Amygdala (tissue), 56 donors: ENCODE measurements at places on chromosomes 3 and 15.

DNA sequence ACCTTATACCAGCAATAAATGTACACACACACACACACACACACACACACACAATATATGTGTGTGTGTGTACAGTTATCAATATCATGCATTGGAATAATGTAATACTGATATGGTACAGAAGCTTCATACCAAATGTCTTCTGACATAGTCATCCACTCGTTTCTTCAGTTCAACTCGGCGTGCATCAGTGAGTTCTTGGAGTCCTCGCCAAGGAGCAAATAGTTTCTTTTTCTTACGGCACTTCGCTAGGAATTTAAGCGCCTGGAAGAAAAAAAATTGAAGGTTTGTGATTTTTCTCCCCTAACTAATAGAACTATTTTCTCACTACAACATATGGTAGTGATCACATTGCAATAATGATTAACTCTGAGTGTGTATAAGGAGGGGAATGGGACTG, 32.1 kb upstream of the GOLGB1 start:
- no peak for DNase-seq

DNA sequence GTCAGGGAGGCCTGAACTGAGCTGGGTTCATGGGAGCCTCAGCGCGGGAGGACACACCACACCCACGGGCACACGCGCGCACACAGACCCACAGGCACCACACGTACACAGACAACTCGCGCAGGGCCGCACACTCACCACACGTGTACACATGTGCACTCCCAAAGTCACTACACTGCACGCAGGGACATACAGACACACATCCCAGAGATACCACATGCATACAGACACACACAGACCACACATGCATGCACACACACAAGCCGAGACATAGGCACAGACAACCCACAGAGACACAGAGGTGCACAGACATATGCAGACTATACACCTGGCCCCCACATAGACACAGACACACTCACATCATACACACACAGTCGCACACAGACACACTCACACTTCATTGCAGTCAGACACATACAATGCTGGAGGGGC, 1.1 kb upstream of the MGLL start:
- DNase-seq: no peak

GRCh38 chr15:68609629-68610028, 30.8 kb downstream of the CORO2B start:
- DNase-seq: no peak

- no peak for DNase-seq
These were observed 383.9 kb upstream of the DPH6 start for GRCh38 chr15:35929740-35930444.

GRCh38 chr3:55183201-55183600, 255.3 kb upstream of the LRTM1 start:
- DNase-seq: no peak

GRCh38 chr3:148042663-148043445, 633.7 kb downstream of the ZIC1 start:
- DNase-seq: no peak

GRCh38 chr3:49998326-49998725, 58.4 kb downstream of the RBM6 start:
- no peak for DNase-seq

- DNase-seq: no peak
These were observed 374.6 kb upstream of the CFAP20DC start for GRCh38 chr3:59424268-59425010.

DNA sequence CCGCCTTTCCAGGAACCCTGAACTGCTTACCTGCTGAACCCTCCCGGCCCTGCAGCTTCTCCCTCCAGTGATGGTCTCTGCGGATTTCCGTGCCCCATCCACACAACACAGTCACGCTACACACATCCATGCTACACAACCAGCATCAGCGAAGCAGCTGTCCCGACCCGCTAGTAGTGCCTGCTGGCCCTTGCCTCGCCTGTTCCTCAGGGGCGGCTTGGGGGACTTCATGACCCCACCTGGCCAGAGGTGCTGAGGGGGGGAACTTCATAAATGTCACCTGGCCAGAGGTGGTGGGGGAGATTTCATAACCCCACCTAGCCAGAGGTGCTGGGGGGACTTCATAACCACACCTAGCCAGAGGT, 530 bp upstream of the TUBGCP5 start:
- DNase-seq: no peak

DNA sequence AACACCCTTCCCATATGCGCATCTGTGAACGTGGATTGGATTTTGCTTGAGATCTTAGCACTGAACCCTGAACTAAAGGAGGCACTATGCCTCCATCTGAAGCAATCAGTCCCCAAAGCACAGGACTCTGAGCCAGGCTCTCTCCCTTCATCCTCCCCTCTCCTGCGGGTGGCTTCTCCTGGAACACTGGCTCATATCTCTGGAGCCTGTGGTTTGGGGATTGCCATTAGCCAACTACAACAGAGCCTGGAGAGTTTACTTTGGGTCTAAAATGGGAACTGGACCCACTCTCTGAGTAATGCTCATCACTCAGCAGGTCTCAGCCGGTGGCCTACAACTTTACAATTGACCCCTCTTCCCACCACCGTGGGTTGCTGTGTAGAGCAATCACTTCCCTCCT, 190.8 kb upstream of the HES1 start:
- no peak for DNase-seq

- DNase-seq: no peak
These were observed 7.5 kb downstream of the ABTB1 start for GRCh38 chr3:127680146-127680661.

GRCh38 chr15:89356634-89357298, 22.1 kb upstream of the POLG start:
- DNase-seq: no peak

- no peak for DNase-seq
These were observed 81.4 kb downstream of the TM4SF4 start for GRCh38 chr3:149555927-149556326.

GRCh38 chr3:13657660-13658435, 108.9 kb downstream of the FBLN2 start:
- DNase-seq: peak; percentile 17

- DNase-seq: no peak
These were observed 41.9 kb downstream of the FAM43A start for GRCh38 chr3:194727435-194728128.

DNA sequence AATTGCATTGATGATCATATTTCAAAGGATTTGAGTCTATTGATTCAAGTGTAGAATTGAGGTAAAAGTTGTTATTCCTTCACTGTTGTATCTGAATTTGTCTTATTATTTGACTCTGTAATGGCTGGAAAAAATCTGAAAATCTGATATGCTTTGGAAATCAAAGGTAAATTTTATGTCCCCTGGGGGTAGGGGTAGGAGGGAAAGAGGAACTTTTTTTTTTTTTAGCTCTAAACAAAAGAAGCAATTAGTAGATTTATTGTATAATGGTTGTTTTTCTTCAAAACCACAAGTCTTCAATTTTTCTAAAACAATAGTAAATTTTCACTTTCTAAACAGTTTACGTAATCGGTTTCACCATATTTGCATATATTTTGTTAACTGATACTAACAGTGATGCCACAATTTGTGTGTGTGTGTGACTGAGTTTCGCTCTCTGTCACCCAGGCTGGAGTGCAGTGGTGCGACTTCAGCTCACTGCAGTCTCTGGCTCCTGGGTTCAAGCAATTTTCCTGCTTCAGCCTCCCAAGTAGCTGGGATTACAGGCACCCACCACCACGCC, 91.7 kb upstream of the GOLGA6L4 start:
- no peak for DNase-seq

DNA sequence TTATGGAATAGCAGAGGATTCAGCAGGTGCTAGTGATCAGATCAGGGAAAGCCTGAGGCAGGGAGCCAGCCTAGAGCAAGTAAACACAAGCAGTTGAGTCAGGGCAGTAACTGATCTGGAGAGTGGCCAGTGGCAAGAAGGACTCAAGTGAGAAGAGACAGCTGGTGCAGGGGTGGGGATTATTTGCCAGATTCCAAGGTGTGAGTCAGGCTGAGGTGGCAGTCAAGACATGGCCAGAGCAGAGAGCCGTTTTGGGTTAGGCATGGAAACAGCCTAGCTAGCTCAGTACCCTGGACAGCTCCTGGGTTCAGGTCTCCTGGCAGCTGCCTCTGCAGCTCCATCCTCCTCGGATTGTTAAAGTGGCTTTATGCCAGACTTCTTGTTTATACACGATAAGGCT, 281.9 kb upstream of the ONECUT1 start:
- DNase-seq: peak; percentile 9

- no peak for DNase-seq
These were observed 74.3 kb downstream of the TJP1 start for GRCh38 chr15:29747837-29748417.

DNA sequence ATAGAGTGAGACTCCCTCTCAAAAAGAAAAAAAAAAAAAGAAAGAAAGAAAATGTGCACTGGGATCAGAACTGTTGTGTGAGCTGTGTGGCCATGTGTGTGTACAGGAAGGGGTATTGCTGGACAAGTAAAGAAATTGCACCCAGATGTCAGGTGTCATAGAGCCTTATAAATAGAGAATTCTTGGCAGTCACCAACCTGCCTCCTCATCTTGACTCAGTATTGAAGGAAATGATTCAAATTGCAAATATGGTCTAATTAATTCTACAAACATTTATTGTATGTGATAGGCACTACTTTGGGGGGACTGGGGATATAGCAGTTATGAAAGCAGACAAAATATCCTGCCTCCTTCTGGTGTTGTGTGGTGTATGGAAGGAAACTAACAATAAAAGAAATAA, 243.8 kb upstream of the TTC14 start:
- no peak for DNase-seq

DNA sequence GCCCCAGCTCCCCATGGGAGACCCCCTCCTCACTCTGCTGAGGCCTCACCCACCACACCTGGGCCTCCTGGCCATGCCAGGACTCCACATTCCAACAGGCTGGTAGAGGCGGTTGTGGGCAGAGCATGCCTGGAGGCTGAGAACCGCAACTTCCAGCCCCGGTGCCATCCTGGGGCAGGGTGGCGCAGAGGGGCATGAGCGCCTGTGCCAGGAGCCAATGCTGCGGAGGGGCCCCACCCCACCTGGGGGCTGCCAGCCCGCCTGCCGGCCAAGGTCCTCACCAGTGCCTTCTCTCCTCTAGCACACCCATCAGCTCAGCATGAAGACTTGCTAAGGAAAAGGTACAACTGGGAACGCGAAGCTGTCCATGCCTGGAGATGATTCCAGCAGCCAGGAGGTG, 34.3 kb upstream of the SLC6A6 start:
- DNase-seq: no peak

DNA sequence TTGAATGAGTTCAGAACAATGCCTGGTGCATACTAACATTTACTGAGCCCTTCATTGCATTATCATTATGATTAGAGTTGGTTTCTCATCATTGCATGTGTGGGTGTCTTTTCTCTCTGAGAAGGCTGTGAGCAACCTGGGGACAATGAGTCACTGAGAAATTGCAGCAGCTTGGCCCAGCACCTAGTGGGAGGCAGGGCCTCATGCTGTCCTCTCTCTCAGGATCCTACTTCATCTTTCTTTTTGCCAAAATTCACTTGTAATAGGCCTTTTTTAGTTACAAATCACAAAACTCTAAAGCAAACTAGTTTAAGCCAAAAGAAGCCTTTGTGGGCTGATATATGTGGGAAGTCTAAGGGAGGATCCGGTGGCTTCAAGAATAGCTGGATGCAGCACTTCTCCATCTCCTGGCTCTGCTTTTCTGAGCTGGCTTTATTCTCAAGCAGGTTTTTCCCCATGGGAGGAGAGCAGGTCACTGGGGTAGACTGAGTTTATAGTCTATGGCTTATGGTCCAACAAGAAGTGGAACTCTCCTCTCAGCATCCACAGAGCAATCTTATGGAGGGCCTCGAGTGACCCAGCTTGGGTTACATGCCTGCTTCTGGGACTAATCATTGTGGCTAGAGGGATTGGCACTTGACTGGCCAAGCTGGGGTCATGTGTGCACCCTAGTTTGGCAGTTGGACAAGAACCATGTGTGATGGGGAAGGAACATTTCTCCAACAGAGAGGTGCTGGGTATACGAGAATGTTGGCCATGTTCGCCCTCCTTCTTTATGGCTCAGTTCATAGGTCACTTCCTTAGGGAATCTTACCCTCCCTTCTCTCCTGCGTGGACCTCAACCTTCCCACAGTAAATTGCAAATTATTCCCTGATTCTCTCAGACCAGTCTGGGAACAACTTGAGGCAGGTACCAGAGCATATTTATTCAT, 8.7 kb upstream of the CAMK1 start:
- DNase-seq: no peak

DNA sequence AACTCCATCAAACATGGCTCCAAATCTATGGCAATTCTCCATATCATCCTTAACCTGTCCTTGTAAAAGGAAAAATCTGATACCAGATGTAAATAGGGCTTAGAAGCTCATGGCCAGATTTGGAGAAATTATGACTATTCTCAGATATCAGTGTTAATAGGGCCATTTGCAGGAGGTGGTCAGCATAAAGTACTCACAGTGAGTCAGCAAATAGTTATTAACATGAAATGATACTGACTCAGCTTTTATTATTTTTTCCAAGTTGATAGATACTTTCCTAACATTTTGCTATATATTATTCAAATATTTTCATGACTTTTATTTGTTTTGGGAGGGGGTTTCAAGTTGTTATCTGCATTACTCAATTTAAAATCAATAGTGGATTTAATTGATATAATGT, 255.8 kb downstream of the MFSD1 start:
- no peak for DNase-seq

GRCh38 chr3:86845726-86846125, 145.2 kb downstream of the VGLL3 start:
- DNase-seq: no peak

DNA sequence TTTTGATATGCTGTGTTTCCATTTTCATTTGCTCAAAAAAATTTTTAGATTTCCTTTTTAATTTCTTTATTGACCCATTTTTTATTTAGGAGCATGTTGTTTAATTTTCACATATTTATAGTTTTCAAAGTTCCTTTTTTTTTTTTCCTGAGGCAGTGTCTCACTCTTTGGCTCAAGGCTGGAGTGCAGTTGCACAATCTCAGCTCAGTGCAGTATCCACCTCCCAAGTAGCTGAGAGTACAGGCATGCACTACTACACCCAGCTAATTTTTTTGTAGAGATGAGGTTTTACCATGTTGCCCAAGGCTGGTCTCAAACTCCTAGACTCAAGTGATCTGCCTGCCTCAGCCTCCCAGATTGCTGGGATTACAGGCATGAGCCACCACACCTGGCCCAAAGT, 36.2 kb downstream of the PFN2 start:
- DNase-seq: no peak

DNA sequence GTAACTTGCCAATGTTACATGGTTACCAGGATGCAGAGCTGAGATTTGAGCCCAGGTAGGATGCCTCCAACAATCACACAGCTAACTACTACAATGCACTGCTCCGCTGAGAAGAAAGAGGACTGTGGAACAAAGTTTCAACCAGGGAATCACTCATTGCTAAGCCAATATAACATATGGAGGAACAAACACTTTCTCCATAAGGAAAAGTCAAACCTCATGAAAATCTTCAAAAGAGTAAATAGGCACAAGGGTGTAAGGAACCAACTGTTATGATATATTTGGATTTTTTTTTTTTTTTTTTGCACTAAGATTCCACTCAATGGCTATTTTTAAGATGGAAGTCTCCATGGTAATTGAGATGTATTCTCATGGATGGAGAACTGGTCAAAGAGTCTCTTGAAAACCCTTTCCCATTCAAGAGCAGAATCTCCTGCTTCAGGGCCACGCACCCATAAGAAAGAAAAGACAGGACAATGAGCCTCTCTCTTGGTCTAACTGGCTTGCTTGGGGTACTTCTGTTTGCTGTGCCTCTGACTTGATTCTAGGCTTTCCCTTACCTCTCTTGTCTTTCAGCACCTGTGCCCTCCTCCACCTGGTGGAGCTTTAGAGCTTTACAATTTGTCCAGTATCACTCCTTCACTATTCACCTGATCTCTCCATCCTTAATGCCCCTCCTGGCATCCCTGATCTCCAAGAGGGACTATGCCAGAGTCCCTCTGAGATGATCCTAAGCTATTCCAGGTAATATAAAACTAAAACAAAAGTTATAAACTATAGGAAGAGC, 252.8 kb downstream of the NTRK3 start:
- no peak for DNase-seq
